SHP77 treated with DMSO at 0.1 percent for 48 hours (cell line): ENCODE measurements at places on chromosomes 3 and 15.

DNA sequence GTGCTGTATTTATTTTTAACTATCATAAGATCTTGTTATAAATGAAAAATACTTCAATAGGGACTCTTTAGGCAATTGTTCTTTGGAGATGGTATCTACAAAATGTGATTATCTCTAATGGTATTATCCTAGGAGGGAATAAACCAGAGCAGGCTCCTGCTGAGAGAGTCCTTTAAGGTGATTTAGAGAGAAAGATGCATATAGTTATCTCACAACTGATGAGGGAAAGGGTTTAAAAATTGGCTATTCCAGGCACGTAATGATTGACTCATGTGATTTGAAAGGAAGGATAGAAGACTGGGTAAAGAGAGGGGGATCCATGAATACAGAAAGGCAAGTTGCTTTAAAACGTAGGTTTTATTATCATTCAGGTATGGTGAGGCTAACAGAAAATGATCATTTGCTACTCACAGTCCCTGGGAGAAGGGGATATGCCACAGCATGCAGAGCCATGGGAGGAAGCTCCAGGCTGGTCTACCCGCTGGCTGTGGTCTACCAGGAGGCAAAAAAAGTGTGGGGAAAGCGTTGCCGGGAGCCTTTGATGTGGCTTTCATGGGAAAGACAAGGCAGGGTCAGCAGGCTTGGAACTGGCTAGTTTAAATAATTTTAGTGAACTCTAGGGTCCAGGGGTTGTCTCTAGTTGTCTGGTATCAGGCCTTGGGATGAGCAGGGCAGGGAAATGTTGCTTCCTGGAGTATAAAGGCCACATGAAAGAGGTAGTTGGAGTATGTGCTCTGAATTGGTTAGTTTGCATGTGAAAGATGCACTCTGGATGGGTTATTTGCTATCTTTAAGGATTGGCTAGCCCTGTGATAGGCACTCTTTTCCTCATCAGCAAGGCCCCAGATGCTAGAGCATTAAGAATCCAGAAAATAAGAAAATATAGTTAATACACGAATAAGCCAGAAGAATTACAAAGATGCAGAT is 798.4 kb upstream of the GRM7 start:
- DNase-seq = no peak

DNA sequence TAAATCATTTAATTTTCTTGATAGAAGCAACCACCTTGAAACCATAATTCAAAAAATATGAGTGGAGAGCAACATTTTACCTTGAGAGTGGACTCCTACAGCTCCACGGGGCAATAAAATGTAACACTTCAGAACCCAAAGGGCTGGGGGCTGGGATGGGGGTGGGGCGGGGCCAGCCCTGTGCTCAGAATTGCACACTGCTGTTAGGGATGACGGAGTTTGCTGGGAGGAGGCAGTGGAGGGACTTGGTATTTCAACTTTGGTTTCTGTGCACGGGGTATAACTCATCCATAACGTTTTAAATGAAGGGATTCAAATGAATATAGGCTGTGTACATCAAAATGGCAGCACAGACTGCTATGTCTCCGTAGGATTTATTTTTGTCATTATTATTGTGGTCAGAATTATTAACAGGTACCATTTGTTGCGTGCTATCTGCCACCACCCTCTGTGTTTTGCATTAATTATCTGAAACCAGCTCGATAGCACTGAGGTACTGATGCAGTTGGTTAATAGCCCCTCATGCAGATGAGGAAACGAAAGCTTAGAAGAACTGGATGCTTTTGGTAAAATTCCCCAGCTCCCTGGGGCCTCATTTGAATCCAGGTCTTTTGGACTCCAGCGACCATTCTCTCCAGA is 29.4 kb upstream of the WNT5A start:
- DNase-seq = no peak

DNA sequence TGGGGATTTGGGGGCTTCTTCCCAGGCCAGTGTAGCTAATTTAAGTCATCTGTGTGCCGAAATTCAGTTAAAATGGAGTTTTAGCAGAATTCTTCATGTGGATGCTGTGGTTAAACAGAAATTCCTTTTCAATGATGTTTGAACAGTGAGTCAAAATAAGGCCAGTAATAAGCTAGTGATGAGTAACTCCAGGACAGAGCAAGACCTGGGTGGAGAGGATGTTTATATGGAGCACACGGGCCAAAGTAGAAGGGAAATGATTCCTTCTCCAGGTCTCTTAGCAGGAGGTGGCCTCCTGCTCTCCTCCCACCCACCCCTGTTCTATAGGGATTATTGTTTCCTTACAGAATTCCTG is 31.9 kb upstream of the UACA start:
- no peak for DNase-seq

DNA sequence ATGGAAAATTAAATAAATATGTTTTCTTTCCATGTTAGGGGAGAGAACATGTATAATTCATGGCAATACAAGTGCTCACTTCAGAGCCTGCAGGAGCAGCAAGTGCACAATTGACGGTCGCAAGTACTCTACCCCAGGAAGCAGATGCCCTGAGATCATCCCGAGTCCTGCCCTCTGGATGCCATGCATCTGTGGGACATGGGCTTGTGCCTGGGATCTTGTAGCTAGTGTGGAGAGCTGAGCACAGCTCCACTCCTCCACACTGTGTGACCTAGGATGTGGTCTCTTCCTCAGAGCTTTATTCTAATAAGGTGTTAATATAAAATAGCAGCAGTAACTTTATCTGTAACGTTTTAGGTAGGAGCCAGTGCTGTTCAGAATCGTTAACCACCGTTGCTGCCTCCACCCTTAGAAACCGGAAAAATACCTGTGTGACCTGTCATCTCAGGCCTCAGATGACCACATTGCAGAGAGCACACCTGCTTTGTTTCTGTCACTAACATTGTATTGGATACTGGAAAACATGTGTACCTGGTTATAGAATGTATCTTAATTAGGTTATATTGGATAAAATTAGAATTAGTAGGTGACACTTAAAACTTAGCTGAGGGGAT is 105.0 kb upstream of the GOLGA6L6 start:
- no peak for DNase-seq

DNA sequence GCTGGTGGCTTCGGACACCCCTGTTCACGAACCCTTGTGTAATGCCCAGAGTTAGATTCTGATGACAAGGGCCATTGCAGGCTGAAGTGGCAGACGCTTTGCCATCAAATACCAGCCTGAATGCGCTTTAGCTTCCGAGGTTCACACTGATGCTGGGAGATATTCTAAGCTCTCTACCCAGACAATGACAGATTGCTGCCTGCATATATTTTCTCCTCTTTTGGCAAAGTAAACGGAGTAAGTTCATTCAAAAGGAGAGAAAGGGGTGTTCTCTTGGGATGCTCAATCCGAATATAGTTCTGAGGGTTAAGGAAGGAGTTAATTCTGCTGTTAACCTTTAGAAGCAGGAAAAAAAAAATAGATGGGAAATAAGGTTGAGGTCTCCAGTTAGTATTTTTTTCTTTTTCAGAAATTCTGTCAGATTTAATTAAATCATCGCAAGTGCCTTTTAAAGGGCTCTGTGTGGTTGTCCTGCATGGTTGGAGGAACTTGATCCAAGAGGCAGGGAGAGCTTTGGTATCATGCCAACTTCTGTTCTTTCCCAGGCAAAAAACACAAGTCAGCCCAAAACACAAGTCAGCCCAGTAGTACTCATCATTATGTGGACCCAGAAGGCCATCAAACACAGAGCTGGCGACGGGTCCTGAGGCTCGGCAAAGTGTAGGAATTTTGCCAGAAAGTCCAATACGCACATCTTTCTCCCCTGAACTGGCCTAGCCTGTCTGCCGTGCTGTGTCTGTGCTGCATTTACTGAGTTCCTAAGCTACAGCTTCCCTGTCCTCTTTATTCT is 70.9 kb upstream of the ST8SIA2 start:
- no peak for DNase-seq

DNA sequence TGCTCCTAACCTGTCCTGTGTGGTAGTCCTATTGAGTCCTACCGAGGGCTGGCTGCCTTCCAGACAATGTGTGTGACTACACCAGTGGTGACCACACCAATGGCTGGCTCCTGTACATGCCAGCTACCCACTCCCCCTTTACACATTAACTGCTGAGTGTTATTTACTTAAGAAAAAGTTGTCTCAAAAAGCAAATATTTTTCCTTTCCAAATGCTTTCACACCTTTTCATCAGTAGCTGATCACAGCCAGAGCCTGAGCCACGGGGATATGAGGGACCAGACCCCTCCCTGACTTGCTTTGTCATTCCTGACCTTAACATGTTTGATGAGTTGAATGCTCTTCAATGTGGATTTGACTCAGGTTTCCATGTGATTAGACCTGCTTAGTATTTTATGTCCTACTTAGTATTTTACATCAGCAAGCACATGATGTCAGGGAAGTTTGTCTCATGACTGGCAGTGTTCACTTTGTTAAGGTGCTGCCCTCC is 29.6 kb upstream of the GREM1 start:
- DNase-seq = peak; percentile 35

DNA sequence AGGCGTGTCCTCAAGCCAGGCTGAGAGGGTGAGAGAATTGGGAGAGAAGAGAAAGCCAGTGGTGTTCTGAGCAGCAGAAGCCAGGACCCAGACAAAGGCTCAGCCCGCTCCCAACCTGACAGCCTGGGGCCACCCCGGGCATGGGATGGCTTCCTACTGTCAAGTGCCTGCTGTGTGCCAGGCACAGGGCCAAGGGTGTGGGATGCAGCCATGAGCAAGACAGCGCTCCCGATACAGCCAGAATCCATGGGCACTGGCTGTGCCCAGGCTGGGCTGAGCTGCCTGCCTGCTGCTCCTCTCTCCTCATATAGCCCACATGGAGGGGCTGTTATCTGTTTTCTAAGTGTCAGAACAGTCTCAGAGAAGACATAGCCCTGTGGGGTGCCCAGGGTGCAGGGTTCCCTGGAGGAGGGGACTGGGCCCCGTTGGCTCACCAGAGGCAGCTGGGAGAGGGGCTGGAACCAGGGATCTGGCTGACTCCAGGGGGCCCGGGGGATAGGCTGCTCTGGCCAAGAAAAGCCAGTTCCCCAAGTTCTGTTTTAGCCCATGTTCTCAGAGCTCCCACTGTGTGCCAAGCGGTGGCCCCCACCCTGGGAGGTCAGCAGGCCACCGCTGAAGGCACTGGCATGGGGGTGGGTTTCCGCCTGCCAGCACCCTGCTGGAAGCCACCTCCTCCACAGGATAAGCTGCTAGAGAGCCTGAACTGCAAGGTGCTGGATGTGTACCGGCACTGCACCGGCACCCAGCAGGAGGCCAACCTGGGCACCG is 39.0 kb downstream of the CFAP100 start:
- no peak for DNase-seq

DNA sequence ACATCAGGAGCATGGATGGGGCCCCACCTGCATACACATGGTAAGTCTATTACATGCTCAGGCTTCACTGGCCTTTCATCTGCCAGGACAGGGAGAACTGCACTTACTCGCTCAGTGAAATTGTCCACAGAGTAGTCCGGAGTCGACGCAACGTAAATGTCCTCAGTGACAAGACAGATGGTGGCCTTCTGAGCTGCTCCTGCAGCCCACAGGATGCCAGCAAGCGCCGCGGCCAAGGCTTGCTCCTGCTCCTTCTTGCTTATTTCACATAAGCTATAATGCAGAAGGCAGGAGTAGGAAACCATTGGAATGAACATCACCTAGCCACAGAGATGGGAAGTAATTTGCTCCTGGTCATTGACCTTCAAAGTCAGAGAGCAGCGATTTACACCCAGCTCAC is 14.4 kb downstream of the MINDY4B start:
- no peak for DNase-seq

DNA sequence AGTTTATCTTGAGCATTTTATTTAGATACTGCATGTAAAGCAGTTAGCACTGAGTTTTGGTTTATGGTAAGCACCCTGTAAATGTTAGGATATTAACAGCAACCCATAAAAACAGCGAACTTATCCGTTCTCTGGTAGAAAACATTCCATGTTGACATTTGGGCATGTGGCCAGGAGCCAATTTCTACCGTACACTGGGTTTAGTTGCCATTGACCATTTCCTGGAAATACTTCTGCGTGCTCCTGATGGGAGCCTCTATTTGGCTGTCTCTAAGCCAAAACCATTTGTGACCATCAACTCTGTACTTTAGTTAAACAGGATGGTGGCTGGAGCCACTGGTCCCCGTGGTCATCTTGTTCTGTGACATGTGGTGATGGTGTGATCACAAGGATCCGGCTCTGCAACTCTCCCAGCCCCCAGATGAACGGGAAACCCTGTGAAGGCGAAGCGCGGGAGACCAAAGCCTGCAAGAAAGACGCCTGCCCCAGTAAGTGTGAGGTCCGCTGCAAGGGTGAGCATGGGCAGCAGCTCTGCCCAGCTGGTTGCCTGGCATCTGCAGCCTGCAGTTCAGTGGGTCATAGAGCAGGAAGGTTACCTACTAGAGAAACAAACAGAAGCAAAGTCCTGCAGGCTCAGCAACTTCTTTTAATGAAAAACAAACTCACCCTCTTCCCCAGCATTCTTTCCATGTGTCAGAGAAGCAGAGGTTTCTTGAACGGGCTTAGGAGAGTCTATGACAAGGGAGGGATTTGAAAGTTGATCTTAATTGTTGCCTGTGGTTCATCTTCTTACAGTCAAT is 7.1 kb downstream of the THBS1 start:
- no peak for DNase-seq

DNA sequence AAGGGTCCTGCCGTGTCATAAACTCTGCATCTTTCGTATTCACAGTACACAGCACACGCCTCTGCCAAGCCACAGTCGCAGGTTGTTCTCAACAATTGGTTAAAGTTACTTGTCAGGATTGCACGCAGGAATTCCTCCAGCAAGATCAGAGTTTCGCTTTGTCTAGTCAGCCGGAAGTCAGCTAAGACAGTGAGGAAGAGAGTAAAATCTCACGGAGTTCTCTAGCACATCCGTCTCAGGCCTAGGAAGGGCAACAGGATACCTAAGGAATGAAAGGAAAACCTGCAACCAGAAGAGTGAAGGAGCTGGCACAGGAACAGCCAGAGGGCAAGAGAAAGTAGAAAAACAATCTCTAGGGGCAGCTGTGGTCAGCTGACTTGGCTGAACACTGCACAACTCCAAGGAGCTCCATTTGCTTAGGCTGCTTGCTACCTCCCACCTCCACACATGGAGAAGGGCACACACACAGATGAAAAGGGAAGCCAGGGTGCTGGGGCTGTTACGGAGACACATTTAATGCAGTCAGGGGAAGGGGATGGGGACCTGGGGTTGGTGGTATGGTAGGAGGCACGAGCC is 23.7 kb downstream of the RORA start:
- no peak for DNase-seq
